Thoracic aorta (tissue), 2 donors: ENCODE measurements at places on chromosomes 12 and 14.

DNA sequence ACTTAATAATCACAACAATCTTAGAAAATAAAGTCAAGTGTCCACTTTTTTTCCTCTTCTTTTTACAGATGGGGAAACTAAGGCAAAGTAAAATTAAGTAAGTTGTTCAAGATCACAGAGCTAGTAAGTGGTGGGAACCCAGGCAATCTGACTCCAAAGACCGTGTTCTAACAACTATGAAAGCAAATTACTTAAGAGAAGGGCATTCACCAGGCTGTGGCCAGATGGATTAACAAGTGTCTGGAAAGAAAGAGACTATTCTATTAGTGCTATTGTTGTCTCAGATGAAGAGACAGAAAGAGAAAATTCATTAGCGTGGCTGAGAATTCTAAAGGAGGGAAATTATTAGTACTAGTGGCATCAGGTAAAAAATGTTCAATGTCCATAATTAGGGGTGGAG, 48.5 kb downstream of the FGD6 start:
- DNase-seq = no peak

DNA sequence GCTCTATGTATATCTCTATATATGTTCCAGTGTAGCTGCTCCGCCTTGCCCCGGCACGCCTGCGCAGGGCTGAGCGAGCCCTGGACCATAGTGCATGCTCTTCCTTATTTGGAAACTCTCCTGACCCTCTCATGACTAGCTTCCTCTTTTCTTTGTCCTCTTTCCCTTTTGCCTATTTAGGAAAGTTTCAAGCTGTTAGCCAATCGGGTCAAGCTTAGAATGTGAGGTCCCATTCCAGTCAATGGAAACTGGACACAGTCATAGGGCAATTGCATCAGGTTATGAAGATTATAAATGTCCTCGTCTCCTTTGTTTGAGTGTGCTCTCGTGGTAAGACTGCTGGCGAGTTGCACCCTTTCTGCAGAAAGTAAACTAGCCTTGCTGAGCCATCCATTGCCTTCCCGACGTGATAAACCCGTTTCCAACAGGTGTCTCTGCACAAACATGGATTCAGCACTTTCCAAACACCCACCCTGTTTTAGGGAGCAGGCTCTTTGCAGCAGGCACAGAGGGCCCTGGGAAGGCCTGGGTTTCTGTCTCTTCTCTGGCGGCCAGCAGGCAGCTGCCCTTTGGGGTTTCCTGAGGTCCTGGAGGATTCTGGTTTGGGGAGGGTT, 30.9 kb downstream of the CCDC92 start:
- no peak for DNase-seq

- DNase-seq = no peak
These were observed 239.3 kb downstream of the RMST start for GRCh38 chr12:97701901-97702300.

- DNase-seq = no peak
These were observed 6.7 kb downstream of the BAG5 start for GRCh38 chr14:103555559-103556337.

DNA sequence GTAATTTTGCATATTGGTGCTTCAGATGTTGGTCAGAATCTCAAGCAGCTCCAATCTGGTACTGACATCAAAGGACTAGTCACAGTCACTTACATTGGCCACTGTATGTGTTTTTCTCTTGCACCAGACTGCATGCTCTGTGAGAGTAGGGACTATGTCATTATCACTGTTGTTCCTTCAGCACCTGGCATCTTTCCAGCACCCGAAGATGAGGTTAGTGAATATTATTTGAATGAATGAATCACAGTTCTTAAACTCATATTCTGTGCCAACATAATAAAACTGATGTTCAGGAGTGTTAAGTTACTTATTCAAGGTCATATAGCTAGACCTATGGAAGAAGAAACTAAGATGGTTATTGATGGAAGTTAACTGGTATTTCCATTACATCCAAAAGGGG, 204.5 kb upstream of the TBX3 start:
- no peak for DNase-seq

DNA sequence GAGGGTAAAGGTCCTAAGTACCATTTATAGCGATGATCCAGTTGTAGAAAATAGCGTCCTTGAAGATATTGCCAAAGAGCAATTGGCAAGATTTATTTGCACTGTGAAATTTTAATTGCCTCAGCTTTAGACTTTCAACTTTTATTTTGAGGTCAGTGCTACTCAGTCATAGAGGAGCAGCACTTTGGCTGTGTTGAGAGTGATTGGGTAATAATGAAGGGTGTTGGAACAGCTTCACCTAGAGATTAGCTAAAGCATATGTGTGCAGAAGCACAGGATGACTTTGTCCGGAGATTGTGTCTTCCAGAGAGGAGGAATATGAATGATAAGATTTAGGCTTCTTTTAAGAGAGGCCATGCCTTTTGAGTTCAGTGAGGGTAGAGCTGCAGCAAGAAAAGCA, 164.8 kb downstream of the NPAS3 start:
- no peak for DNase-seq
